ENCODE measurements at places on chromosomes 2 and 18.

DNA sequence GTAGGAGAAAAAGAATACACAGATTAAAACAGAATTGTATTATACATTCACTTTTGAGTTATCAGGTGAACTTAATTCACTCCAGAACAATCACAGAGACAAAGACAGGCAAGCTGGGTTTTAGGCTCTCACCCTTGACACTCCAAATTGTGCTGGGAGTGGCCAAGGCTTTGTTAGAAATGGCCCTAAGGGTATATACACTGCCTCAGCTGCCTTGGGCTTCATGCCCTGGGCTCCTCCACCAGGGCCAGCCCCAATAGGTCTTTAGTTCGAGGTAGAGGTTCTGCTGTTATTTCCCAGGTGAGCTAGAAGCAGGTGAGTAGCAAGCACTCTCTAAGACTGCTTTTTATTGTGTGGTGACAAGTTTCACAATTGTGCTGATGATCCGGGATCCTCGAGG is 19.9 kb downstream of the GEMIN6 start:
- DNase-seq: no peak

DNA sequence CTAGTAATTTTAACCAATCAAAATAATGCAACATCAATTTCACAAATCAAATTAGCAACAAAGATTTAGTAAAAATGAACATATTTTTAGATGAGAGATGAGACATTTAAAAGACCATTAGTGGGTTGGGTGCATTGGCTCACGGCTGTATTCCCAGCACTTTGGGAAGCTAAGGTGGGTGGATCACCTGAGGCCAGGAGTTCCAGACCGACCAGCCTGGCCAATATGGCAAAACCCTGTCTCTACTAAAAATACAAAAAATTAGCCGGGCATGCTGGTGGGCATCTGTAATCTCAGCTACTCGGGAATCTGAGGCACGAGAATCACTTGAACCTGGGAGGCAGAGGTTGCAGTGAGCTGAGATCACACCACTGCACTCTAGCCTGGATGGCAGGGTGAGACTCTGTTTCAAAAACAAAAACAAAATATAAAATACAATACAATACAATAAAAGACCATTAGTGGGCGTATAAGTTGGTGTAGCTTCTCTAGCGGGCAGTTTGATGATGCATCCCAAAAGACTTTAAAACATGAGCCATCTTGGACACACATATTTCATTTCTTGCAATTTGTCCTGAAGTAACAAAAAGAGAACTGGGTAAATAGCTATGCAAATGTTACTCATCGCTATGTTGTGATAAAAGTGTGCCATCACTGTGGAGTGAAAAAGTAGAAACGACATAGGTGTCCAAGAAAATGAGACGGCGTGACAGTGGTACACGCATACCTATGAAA is 101.8 kb downstream of the COL6A3 start:
- no peak for DNase-seq

DNA sequence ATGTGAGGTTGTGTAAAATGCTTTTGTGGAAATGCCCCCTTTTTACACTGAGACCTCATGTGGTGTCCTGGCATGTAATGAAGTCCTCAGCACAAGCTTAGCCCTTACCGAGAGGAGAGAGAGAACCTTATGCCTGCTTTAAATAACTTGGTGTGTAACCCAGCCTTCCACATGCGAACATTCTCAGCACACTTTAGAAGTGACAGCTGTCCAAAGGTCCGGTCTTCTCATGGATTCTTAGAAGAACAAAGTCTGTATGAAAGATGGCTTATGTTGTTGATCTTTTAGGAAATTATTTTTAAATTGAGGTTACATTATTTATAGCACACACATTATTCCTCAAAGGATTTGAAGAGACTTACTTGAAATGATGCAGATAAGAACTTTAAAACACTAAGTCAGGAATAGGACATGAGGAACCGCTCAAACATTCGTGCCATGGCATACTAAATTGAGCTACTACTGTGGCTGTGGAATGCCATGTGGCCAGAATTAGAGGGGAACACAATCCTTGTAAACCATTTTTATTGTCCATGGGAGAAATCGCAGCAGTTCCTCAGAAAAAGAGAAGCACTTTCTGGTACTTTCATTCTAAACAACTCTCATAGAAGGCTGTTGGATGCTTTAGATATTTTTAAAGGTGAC is 79.6 kb downstream of the WDSUB1 start:
- DNase-seq: no peak

DNA sequence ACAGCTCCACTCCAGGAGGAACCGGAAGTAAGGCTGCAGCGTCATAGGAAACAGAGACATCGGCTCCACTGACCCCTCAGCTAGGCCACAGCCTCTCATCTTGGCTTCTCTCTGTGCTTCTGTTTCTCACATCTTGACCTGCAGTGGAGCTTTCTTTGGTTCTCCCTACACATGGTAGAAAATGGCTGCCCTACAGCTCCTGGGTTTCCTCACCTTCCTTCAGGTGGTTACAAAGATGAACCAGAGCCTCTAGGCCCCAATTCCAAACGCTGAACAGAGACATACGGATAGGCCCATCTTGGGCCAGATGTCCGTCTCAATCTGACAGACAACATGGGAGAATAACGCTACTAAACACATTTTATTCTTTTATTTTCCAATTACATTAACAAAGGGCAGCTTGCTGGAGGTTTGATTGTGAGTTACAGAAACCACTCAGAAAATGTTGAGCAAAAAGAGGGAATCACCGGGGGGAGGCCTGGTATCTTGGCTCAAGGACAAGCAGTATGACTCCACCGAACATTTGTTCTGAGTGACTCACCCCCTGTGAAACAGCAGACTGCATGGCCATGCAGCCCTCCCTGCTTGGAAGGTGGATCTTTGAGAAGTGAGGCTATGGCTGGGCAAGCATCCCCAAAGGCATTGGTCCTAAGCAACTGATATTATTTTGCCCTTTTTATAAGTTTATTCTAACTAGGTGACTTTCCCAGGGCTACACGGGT is 303.5 kb downstream of the CDCA7 start:
- DNase-seq: no peak

GRCh38 chr18:58863539-58864145 is 1.0 kb upstream of the ZNF532 start:
- no peak for DNase-seq

- no peak for DNase-seq
These were observed 55.4 kb upstream of the ZNF396 start for GRCh38 chr18:35432565-35433001.

GRCh38 chr2:25586726-25587144 is 86.6 kb downstream of the DTNB start:
- no peak for DNase-seq

Data from H1 (cell line).